ENCODE measurements at places on chromosomes 4 and X.

DNA sequence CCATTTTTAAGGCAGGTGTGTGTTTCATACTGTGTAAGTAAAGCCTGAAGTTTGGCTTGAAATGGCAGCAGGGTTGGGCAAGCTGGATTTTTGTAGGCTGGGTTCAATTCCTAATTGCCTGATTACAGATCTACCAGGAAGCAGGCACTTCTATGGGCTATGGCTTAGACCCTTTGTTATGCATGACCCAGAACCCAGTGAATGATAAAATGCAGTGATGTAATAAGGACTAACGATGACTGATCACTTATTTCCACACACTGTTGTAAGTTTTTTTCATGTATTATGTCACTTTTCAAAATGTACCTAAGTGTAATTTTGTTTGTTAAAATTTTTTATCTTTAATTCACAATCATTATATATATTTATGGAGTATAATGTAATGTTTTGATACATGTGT lies 8.6 kb downstream of the LANCL3 start:
- DNase-seq: no peak

GRCh38 chrX:110026099-110026844 lies 23.4 kb downstream of the TMEM164 start:
- DNase-seq: no peak

GRCh38 chrX:151902813-151903591 lies 9.7 kb upstream of the MAGEA4 start:
- no peak for DNase-seq

- DNase-seq: peak; percentile 36
Observed at GRCh38 chrX:150326541-150327247, 36.4 kb upstream of the MAMLD1 start.

DNA sequence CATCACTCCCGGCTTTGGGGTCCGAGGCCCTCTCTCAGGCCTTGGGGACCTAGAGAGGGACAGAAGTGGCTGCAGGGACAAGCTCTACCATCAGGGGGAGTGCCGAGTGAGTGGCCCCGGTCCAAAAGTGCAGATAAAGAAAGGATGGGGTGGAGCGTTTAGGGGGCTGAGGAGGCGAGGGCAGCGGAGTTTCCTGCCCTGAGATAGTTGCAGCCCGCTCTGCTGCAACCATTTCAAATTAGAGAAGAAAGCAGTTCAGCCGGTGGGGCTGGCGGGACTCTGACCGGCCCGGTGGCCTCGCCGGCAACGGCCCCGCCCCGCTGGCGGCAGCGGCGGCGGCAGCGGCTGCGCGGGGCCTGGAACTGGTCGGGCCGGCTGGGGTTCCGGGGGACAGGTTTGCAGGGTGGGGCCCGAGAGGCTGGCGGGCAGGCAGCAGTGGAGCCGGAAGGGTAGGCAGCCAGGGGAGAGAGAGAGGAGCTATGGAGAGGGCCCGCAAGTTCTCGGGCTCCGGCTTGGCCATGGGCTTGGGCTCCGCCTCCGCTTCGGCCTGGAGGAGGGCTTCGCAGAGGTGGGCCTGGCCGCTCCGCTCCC lies 7.6 kb downstream of the DLG3 start:
- peak; percentile 74 for DNase-seq

GRCh38 chr4:184850018-184850417 lies 24.2 kb upstream of the ACSL1 start:
- DNase-seq: no peak

- peak; percentile 60 for DNase-seq
Observed at GRCh38 chr4:153645183-153645582, 38.9 kb upstream of the TLR2 start.

DNA sequence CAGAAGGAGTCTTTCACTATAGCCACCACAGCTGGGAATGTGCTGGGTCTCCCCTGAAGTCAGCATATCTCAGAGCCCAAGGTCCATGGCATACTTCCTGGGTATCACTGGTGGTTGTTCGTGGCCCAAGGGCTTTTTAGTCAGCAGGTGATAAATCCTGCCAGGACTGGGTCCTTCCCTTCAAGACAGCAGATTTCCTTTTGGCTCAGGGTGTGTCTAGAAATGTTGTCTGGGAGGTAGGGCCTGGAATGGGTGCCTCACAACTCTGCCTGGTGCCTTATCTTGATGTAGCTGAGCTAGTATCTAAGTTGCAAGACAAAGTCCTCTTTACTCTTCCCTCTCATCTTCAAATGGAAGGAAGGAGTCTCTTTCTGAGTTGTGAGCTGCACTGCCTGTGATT lies 102.4 kb upstream of the TMLHE start:
- DNase-seq: no peak
